ENCODE measurements at places on chromosomes 1 and 21.

DNA sequence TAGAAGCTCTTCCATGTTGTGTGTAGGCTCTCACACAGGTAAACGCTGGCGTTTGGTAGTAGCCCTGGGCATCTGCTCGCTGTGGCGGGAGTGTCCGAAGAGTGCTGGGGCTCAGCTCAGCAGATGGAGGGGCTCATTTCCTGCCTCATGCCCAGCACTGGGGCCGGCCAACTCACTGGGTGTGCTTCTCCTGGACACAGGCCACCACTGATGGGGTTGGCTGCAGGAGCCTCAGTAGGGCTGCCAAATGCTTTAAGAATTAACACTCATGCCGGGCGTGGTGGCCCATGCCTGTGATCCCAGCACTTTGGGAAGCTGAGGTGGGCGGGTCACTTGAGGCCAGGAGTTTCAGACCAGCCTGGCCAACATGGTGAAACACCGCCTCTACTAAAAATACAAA, 20.9 kb downstream of the UQCRHL start:
- ATAC-seq = peak; percentile 35

- ATAC-seq = no peak
These were observed 69.0 kb upstream of the NFIA start for GRCh38 chr1:61013189-61013945.

DNA sequence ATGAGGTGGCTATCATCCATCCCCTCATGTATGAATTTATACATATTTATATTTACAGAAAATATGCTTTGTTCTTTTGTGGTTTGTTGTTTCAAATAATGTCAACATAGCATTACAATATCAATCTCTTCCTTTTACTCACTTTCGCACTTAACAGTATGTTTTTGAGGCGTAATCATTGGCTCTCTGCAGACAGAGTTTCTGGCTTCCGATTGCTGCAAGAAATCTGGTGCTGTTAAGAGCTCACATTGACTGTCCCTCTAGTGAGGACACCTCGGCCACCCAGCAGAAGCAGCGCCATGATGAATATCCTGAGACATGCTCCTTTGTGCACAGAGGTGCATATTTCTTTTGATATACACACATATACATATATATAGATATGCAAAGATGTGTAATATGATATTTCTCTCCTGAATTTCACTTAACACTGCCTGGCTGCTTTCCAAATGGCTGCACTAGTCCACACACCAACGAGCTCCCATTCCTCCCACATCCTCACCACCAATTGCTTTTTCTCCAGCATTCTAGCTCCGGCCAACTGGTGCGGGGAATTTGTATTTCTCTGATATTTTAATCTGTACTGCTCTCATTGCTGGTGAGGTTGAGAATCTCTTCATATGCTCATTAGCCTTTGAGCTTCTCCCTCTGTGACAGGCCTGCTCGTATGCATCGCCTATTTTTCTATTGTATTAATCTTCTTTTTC, 248.4 kb downstream of the SIPA1L2 start:
- ATAC-seq = no peak

DNA sequence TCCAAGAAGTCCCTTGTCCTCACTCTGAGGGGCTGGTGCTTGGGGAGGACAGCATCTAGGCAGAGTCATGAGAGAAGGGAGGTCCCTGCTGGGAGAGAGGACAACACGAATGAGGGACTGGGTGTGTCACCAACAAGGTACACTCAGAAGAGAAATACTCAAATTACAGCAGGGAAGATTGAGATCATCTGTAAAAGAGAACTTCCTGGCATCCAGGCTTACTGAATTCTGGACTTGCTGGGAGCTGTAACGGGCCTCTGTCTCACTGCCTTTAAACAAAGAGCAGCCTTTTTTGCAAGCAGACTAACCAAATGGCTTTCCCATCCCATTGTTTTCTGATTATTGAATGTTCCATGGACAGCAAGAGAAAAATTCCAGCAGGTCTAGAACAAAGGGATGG, 195.7 kb upstream of the RAB4A start:
- ATAC-seq = no peak

GRCh38 chr1:58997060-58997411, 213.2 kb upstream of the JUN start:
- ATAC-seq = no peak

DNA sequence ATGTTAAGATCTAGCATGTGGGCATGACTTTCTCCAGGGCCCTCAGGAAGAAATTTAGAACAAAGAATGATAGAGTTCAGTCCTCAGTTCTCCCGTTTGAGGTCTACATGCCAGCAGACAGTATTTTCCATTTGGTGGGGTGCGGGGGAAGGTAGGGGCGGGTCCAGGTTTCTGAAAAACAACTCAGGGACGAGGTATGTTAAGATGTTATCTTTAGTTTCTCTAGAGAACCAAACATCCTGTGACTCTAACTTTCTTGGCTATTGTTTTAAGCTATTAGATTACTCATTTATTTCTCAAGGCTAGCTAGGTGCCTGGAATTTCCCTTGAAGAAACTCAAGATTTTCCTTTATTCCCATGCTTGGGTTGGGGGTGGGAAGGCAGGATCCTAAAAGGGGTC, 42.3 kb upstream of the SYT14 start:
- ATAC-seq = no peak

GRCh38 chr1:19179597-19180264, 30.3 kb downstream of the UBR4 start:
- ATAC-seq = no peak

GRCh38 chr21:23801292-23801691, 1806.0 kb downstream of the MRPL39 start:
- no peak for ATAC-seq

All from esophagus mucosa (tissue), 1 donor.